ENCODE measurements at places on chromosomes 2 and 18.
A peak's percentile ranks its signal among the peaks of the same experiment; 100 is the strongest.

DNA sequence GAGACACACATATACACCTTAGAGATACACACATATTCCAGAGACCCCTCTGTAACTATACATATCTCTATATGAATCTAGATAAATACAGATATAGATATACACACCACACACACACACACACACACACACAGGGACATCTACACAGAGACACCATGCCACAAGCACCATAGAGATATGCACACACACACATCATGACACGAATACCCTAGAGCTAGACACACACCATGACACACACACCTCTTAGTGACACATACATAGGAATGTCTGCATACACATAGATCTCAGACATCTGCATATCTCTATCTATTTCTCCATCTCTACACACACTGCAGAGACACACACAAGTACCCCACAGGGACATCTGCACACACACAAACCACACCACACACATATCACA lies 270.0 kb downstream of the CYRIA start:
- no peak overlapping the region for H3K27ac ChIP-seq
- 0 out of 2 replicates have a peak, but pooled peaks cover 2% of the 10 kb centered on the region for H3K36me3 ChIP-seq
- H3K4me1 ChIP-seq: peaks cover 69% of the 10 kb centered on the region

DNA sequence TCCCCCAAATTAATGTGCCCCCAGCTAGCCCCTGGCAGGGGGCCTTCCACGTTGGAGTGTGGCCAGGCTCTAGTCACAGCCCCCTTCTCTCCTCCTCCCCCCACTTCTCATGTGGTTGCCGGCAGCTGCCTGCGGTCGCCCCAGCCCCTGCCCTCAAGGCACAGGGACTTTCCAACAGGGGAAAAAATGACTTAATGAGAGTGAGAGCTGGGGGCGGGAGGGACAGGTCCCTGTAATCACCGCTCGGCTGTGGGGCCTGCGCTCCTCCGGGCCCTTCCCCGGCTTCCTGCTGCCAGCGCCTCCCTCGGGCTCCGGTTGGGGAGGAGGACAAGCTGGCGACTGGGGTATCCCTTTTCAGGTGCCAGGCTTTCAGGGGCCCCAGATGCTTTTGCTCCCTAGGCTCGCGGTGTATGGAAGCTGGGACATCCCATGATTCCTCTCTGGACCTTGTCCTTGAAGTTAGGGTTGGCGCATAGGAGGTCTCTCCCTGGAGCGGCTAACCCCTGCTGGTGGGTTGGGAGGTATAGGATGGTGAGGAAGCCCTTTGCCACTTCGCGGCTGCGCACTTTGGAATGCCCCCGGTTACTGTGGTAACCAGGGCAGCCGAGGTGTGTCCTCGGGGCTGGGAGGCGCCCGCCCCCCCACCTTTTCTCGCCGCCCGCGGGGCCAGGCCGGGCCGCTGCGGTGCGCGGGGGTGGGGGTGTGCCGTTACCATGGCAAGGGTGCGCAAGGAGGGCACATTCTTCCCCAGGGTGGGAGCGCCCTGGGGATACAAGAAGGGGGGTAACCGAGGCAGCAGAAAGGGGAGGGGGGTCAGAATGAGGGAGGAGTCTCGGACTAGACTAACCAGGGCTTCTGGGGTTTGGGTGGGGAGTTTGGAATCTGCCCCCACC lies 16.1 kb downstream of the WNT10A start:
- DNase-seq: peak; percentile 88
- H3K36me3 ChIP-seq: no peaks in the 10 kb centered on the region
- peak overlapping the region; percentile 78 for H3K27ac ChIP-seq
- peaks cover 52% of the 10 kb centered on the region for H3K4me1 ChIP-seq
- no peaks in the 10 kb centered on the region for H3K27me3 ChIP-seq
- peak overlapping the region; percentile 35 for H3K4me3 ChIP-seq

GRCh38 chr2:225824748-225825449 lies 425.4 kb downstream of the NYAP2 start:
- no peaks in the 10 kb centered on the region for H3K4me1 ChIP-seq
- H3K27ac ChIP-seq: no peak overlapping the region
- no peak overlapping the region for H3K4me3 ChIP-seq
- no peak for DNase-seq
- no peaks in the 10 kb centered on the region for H3K36me3 ChIP-seq

GRCh38 chr2:238869293-238870124 lies 21.6 kb downstream of the TWIST2 start:
- no peak overlapping the region for H3K27ac ChIP-seq
- no peak overlapping the region for H3K4me3 ChIP-seq
- no peaks in the 10 kb centered on the region for H3K27me3 ChIP-seq

- no peak overlapping the region for H3K4me3 ChIP-seq
- DNase-seq: no peak
- H3K36me3 ChIP-seq: peaks cover 3% of the 10 kb centered on the region
- no peak overlapping the region for H3K27ac ChIP-seq
- H3K27me3 ChIP-seq: no peaks in the 10 kb centered on the region
Measured at GRCh38 chr18:12011199-12011956, 30.1 kb downstream of the IMPA2 start.

DNA sequence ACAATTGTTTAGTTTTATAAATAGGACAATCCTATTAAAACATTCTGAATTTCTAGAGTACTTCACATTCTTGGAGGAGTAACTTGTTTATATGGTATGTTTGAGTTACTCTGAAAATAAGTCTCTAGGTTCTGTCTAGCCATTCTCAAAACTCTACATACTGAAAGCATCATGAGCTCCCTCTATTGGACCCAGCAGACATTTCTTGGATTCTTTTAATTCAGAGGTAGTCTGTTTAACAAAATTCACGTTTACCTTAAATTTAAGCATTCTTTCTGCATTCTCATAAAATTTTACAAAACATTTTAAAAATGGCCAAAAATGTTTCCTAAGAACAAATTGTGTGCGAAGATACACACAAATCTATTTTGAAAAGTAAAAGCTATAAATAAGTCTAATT lies 15.3 kb downstream of the SP9 start:
- no peak overlapping the region for H3K27ac ChIP-seq
- H3K36me3 ChIP-seq: no peaks in the 10 kb centered on the region
- H3K4me1 ChIP-seq: no peaks in the 10 kb centered on the region

DNA sequence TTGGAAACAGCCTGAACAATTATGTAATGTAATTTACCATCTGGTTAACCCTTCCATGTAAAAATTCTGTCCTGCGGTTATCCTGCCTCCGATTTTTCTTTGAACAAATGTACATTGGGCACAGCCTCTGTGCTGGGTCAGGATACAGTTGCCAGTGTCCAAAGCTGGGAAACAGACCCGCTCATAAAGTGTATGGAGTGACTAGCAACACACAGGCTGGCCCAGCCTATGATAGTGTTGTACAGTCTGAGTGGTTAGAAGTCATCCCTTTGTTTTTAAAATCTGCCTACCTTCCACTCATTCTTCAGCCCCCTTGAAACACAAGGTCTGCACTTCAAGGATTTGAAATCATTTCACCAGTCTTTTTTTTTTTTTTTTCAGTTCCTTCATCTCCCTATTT lies 50.1 kb downstream of the FEZ2 start:
- peaks cover 8% of the 10 kb centered on the region for H3K4me1 ChIP-seq
- DNase-seq: no peak
- H3K27ac ChIP-seq: peak overlapping the region; percentile 39

DNA sequence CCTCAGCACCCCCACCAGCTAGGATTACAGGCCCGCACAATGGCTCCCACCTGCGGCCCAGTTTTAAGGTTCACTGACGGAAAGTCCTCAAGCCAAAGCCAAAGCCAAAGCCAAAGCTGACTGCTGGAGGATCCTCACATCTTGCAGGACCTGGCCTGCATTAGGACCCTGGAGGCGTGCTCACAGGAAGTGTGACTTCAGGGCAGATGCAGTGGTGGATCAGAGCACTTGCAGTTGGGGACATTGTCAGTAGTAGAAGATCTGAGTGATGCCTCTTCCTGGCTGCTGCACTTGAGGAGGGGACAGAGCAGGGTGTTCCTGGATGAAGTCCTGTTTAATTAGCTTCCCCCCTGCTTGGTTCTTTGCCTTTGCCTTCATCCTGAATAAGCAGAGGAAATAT lies 69.0 kb upstream of the ALPP start:
- H3K4me3 ChIP-seq: no peak overlapping the region
- no peak for DNase-seq
- H3K27me3 ChIP-seq: no peaks in the 10 kb centered on the region
- no peaks in the 10 kb centered on the region for H3K4me1 ChIP-seq

DNA sequence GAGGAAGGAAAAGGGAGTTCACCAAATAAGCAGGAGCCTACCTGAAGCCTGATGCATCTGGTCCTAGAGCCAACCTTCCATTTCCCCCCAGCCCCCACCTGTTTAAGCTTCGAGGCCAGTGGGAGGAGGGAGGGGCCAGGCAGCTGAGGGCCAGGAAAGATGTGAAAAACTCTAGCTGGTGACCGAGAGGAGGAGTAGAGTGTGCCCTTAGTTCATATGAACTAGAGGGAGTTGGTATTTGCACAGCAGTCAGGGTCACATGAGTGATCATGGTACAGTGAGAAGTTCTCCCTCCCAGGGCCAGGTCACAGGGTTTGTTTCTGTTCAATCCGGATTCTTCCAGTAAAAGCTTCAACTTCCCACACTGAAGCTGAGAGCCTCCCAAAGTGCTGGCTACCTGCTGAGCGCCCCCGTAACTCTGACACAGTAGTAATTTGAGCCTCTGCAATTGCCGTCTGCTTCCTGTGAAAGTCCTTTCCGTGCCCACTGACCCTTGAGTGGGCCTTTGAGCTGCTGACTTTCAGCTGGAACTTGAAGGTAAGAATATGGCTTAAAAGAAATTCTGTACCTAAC lies at the start of gene SULT1C2:
Gene SULT1C2, plus strand, starts transcription at position 362 of the 573 bp plus-strand sequence. CDS start 4,773 bp downstream, outside the sequence.
- peaks cover 5% of the 10 kb centered on the region for H3K4me1 ChIP-seq
- H3K4me3 ChIP-seq: no peak within 1 kb of the TSS
- DNase-seq: peak; percentile 52
- no peaks in the 10 kb centered on the region for H3K36me3 ChIP-seq
- peak within 1 kb of the TSS; percentile 10 for H3K27ac ChIP-seq
- no peaks in the 10 kb centered on the region for H3K27me3 ChIP-seq

DNA sequence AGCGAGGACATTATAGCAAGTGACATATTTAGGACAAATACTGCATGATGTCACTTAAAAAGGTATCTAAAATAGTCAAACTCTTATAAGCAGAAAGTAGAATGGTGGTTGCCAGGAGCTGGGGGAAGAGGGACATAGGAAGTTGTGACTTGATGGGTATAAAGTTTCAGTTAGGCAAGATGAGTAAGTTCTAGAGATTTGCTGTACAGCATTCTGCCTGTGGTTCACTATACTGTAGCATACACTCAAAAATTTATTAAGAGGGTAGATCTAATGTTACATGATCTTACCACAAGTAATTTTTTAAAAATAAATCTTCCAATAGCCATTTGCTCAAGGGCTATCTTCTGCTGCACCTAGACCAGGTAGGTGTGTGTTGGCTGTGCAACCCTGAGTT lies 78.1 kb upstream of the NPAS2 start:
- H3K36me3 ChIP-seq: no peaks in the 10 kb centered on the region
- H3K4me1 ChIP-seq: no peaks in the 10 kb centered on the region
- H3K27ac ChIP-seq: no peak overlapping the region
- no peak for DNase-seq

- no peaks in the 10 kb centered on the region for H3K36me3 ChIP-seq
- no peak for DNase-seq
- H3K4me1 ChIP-seq: peaks cover 19% of the 10 kb centered on the region
- no peaks in the 10 kb centered on the region for H3K27me3 ChIP-seq
- H3K27ac ChIP-seq: peak overlapping the region; percentile 66
Measured at GRCh38 chr2:67083951-67084350, 313.2 kb upstream of the ETAA1 start.

DNA sequence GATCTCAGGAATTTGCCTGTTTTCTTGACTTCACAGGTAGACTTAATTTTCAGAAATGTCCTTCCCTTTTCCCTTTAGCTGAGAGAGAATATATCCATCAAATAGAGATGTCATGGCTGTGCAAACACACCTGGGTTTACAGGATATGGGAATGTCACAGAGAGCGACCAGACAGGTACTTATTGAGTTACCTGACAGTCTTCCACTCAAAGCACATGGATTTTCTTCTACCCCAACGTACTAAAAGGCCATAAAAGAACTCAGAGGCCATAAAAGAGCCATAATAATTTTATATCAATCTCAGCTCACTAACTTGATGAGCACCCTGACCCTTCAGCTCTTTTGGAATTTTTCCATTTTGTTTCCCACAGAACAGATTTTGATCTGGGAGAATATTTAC lies 5.3 kb upstream of the DTNA start:
- H3K27ac ChIP-seq: no peak overlapping the region
- H3K27me3 ChIP-seq: no peaks in the 10 kb centered on the region
- H3K4me3 ChIP-seq: no peak overlapping the region
- no peak for DNase-seq
- no peaks in the 10 kb centered on the region for H3K36me3 ChIP-seq

DNA sequence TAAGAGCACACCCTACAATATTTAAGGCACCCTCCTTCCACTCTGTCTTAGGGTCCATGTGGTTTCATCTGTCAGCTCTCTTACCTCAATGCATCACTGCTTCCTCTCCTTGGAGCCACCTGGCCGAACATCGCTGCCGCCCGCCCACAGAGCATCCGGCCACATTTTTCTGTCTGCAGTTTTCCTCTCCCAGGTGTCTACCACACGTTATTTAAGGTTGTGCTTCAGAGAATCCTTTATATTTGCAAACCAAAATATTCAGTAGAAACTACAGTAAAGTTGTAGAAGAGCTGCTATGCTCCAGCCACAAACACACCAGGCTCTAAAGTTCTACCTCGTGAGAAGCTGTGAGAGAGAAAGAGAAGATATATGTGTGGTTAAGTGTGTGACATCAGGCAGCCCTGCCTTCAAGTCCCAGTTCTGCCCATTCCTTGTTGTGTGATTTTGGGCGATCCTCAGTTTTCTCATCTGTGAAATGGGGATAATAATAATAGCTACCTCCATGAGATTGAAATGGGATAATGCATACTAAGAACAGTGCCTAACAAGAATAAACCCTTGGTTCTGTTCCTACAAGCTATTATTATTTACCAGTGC lies 4.9 kb upstream of the STK17B start:
- H3K27ac ChIP-seq: no peak overlapping the region
- H3K4me3 ChIP-seq: no peak overlapping the region
- no peaks in the 10 kb centered on the region for H3K36me3 ChIP-seq
- H3K4me1 ChIP-seq: peaks cover 7% of the 10 kb centered on the region

- H3K36me3 ChIP-seq: no peaks in the 10 kb centered on the region
- no peak overlapping the region for H3K27ac ChIP-seq
- DNase-seq: no peak
- no peaks in the 10 kb centered on the region for H3K4me1 ChIP-seq
Measured at GRCh38 chr2:38176619-38177021, 100.7 kb upstream of the CYP1B1 start.

GRCh38 chr2:231597014-231597611 lies 4.4 kb downstream of the TEX44 start:
- H3K4me1 ChIP-seq: no peaks in the 10 kb centered on the region
- no peak overlapping the region for H3K4me3 ChIP-seq
- H3K27me3 ChIP-seq: no peaks in the 10 kb centered on the region
- no peak overlapping the region for H3K27ac ChIP-seq
